ENCODE measurements at places on chromosomes 1 and 21.
A peak's percentile ranks its signal among the peaks of the same experiment; 100 is the strongest.

DNA sequence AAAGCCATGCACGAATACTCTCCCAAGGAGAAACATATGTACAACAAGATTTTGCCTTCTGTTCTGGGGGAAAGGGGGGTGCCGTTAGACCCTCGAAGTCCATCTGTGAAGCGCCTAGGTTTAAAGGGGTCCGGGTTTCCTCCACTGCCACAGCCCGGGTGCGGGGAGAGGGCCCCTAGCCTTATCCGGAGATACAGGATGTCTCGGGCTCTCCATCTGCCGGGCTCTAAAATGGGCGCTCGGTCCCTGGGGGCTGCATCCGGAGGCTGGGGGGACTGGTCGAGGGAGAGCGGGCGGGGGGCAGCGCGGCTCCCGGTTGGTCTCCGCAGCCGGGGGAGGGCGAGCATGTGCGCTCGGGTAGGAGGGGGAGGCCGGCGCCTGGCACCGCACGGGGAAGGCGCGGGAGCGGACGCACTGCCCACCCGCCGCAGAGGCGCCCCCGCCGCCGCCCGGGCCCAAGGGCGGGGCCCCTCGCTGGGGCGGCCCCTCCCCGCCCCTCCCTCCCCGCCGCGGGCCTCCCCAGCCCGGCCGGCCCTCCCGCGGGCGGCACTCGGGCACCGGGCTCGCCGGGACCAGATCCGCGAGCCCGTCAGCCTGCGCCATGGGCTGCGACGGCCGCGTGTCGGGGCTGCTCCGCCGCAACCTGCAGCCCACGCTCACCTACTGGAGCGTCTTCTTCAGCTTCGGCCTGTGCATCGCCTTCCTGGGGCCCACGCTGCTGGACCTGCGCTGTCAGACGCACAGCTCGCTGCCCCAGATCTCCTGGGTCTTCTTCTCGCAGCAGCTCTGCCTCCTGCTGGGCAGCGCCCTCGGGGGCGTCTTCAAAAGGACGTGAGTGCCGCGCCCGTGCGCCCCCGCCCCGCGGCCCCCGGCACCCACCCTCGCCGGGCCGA is 63.1 kb downstream of the ELK4 start:
- DNase-seq = no peak

GRCh38 chr1:2595812-2596529 is 9.4 kb downstream of the PRXL2B start:
- no peak for DNase-seq

DNA sequence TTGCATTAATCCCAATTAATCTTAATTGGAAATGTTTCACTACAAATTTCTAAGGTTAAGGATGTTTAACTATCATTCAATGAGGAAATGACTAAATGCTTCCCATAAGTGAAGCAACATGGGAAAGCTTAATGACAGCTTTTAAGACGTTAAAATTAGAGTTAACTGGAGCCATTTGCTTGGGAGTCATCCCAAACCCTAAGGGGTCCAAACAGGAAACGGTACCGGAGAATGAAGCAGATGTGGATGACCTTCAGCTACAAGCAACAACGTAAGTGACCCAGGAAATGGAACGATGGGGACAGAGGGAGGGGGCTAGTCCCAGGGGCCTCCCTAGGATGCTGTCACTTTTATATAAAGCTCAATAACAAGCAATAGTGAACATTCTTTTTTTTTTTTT is 62.2 kb downstream of the CAPZB start:
- no peak for DNase-seq

GRCh38 chr1:53895421-53895820 is 1.4 kb downstream of the DIO1 start:
- DNase-seq = no peak

GRCh38 chr1:101382135-101382534 is 145.3 kb downstream of the S1PR1 start:
- no peak for DNase-seq

DNA sequence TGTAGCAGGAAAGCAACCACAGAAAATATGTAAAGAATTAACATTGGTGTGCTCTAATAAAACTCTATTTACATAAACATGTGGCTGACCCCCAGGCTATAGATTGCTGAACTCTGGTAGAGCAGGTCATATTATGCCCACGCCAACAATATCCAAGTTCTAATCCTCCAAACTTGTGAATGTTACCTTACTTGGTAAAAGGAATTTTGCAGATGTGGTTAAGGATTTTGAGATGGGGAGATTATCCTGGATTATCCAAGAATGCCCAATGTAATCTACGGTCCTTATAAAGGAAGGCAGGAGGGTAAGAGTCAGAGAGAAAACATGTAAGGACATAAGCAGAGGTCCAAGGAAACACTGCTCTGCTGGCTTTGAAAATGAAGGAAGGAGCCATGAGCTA is 201.0 kb downstream of the USH2A start:
- peak; percentile 32 for DNase-seq

GRCh38 chr1:81228926-81229325 is 571.8 kb upstream of the ADGRL2 start:
- no peak for DNase-seq

GRCh38 chr1:90879281-90879680 is 142.6 kb downstream of the ZNF644 start:
- no peak for DNase-seq

GRCh38 chr1:87603626-87604025 is 274.9 kb downstream of the LMO4 start:
- no peak for DNase-seq

DNA sequence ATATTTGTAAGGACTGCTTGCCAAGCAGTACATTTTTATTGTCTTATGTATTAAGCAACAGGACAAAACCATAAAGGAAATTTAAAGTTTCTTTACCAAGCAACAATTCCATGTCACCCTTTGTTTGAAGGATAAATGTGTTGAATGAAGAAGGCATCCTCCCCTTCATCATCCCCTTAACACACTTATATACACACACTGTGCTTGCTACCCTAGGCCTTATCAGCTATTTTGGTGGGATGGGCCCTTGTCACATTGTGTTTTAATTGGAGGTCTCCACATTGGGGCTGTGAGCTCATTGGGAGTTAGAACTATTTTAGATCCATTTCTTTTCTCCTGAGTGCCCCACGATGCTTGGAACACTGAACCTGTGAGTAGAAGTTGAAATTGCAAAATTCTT is 1.9 kb downstream of the VANGL1 start:
- DNase-seq = no peak

Data from HAP-1 (cell line).